ENCODE measurements at places on chromosomes 5 and 9.

DNA sequence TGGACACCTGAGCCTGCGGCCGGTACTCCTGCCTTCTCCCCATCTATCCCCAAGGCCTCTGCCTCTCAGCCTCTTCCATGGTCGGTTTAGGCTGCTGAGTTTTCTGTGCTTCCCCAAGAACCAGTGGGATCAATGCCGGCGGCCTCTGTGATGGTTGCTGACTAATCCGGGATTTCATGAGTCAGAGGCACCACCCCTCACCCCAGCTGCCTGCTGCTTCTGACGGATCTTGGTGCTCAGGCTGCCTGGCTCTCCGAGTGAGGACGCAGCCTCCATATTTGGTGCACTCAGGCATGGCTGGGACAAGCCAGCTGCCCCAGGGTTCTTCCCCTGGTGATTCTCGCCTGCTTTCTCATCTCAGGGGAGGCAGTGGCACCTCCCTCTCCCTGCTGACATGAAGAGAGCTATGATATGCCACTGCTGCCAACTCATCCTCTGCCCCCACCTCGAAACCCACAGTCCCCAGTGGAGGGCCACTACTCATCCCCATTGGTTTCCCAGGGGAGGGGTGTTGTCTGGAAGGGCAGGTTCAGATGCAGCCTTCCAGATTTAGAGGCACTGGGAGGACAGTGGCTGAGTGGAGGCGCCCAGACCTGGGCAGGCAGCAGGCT lies 3.3 kb upstream of the MAN1B1 start:
- DNase-seq = no peak

DNA sequence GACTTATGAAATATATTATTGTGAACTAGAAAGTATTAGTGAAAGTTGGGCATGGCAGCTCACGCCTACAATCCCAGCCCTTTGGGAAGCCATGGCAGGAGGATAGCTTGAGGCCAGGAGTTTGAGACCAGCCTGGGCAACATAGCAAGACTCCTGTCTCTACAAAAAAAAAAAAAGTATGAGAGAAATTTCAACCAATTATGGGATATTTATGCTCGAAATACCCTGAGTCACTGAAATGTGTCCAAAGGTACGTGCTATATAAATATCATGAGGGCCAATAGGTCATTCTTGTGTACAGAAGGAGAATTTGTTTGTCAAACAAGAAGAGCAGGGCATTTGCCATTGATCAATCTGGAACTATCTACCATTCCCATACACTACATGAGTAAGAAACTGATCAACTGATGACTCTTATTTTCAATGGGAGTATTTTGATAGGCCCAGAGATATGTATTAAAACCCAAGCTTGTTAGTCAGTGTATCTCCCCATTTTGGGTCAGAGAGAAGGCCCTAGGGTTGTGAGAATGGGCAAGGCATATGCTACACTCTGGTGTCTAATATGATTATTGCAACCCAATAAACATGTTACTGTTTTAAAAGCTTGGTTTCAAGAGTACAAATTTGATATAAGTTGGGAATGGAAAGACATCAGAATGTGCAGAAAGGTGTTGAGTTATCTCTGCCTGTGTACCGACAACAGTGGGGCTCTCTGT lies 21.7 kb upstream of the HOMER1 start:
- no peak for DNase-seq

- no peak for DNase-seq
Observed at GRCh38 chr9:124741149-124741548, 30.0 kb downstream of the NR6A1 start.

DNA sequence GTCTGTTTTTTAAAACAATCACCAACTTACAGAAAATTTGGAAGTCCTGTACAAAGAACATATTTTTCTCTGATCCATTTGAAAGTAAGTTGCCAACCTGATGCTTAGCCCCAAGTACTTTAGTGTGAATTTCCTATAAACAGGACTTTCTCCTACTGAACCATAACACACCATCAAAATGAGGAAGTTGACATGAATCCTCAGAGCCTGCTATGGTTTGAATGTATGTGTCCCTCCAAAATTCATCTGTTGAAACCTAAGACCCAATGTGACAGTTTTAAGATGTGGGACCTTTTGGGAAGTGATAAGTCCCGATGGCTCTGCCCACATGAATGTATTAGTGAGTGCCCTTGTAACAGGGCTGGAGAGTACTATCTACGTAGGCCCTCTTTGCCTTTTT lies 6.4 kb upstream of the ACOT12 start:
- DNase-seq = no peak

DNA sequence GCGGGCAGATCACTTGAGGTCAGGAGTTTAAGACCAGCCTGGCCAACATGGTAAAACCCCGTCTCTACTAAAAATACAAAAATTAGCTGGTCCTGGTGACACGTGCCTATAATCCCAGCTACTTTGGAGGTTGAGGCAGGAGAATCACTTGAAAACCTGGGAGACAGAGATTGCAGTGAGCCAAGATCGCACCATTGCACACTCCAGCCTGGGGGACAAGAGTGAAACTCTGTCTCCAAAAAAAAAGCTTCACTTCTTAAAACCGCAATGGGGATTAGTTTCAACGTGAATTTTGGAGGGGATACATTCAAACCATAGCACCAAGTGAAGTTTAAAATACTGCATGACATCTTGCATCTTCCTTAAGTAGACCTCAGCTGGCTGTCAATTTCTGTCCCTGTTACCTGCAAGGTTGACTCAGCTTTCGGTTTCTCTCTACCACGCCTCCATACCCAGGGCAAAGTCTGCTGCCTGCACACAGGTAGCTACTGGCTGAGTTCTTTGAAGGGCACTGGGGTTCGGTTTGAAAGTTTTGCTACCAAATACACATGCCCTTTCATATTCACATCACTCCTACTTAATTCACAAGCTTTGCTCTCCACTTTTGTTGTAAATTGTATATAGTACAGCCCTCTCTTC lies 69.3 kb downstream of the KIAA1958 start:
- DNase-seq = no peak

DNA sequence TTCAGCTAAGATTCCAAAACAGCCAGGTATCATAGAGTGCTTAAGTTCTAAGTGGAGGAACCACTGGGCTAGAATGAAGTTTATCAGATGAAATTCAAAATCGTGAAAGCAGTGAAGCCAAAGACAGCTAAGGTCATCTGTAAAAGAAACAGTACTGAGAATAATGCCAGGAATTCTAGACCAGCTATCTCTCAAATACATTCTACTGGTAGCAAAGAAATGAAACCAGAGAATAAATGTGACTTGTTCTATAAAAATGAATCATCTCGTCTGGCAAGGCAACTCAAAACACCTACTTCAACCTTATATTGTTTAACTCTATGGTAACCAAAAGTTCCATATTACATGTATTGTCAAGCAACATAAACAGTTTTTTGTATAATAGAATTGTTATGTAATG lies 51.3 kb upstream of the RGMB start:
- DNase-seq = no peak

DNA sequence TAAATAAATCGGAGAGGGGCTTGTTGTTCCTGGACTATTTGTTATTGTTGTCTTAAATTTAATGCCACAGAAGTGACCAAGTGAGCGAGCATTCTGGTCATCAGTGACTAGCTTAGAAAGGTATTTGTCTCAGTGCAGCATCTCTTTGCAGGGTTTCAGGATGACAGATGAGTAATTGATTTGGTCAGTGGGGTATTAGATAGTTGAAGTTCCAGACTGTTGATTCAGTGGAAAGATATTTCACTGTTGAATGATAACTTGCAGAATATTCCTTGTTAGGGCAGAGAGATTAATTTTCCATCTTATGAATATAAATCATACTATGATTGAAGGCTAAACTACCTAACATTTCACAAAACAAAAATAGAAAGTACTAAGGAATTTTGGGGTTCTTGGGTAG lies 122.4 kb downstream of the TRIO start:
- no peak for DNase-seq

- no peak for DNase-seq
Observed at GRCh38 chr9:27817747-27818146, 244.5 kb upstream of the C9orf72 start.

Data from right kidney (tissue), 9 donors.